Adrenal gland (tissue), 19 donors: ENCODE measurements at places on chromosomes 1 and 21. TPM values are rescaled to one million over a fixed set of nuclear protein-coding genes. Genes with fewer than 3 reads are reported as not detected.
A peak's percentile ranks its signal among the peaks of the same experiment; 100 is the strongest.

- no peak for DNase-seq
Observed at GRCh38 chr1:116431870-116432500, 58.9 kb downstream of the ATP1A1 start.

DNA sequence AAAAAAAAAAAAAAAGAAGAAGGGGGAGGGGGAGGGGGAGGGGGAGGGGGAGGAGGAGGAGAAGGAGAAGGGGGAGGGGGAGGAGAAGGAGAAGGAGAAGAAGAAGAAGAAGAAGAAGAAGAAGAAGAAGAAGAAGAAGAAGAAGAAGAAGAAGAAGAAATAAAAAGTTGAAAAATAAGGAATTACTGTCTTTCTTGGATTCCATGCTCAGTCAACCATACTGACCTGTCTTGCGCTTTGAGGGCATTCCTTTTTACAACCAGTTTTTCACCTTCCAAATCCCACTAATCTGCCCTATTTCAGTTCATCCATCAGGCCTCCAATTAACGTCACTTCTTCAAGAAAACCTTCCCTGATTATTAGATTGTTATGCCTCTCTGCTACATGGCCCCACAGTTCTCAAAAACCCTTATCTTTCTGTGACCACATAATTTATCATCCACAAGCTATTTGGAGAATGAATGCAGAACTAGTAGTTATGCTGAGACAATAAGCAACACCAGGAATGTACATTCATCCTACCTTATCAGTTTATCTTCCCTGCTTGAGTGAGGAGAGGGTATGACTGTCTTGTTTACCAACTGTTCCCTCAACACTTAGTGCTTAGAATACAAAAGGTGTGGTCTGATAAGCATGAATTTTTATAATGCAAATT is 57.5 kb upstream of the GUCA2A start:
- DNase-seq: no peak

DNA sequence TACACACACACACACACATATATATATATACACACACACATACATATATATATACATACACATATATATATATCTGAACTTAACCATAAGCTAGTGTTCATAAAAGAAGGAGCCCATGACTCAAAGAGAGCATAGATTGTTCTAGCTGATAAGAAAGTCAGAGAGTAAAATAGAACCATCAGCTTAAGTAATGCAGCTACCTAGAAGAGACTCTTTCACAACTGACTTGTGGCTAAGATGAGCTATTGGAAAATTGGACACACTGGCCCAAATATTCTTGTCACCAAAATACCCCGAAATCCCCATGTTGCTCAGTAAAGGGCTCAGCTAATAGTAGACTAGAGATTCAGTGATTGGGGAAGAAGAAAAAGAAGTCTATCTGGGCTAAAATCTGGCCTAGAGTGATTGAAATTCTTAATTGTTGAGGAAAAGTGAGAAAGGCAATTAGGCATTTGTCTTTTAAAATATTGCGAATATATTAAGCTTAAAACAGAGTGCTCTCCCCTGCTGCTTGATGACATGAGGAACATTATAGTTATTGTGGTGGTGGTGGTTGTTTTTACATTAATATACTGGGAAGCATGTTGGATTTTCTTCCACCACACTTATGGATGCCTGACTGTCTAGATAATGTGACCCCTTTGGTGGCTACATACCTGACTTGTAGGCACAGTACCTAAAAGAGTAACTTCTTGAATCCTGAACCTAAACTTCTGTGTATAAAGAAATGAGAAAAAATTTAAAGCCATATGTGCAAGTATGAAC is 6.3 kb downstream of the SLAMF1 start:
- no peak for DNase-seq

DNA sequence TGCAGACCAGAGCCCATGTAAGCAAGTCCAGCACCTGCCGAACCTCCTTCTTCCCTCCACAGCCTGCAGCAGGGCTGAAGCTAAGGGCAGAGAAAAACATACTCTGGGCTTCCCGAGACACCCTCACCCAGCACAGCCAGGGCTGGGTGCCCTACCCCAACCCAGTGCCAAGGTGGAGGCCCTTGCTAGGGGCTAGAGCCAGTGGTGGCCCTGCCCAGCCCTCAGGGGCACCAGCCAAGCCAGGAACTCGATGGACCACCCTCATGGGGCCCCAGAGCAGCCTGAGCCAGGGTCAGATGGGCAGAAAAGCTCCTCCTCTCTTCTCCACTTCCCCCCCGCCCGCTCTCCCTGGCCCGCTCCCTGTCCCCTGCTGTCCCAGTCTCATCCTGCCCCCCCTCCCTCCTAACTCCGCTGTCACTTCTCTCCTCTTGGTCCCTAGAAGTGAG is 15.9 kb downstream of the TNFRSF25 start:
- no peak for DNase-seq

CTSS gene
- polyA plus RNA-seq: 12.1 TPM

- DNase-seq: no peak
Observed at GRCh38 chr1:90502696-90503095, 214.4 kb downstream of the BARHL2 start.

C4BPB gene
- 0.24 TPM for polyA plus RNA-seq

CFH gene
- polyA plus RNA-seq: 40.4 TPM

GRCh38 chr1:21290546-21290944 is 282 bp upstream of the ECE1 start:
- no peak for DNase-seq

- no peak for DNase-seq
Observed at GRCh38 chr1:229885568-229886495, 181.2 kb upstream of the GALNT2 start.

CFHR1 gene
- 1.0 TPM for polyA plus RNA-seq

DNA sequence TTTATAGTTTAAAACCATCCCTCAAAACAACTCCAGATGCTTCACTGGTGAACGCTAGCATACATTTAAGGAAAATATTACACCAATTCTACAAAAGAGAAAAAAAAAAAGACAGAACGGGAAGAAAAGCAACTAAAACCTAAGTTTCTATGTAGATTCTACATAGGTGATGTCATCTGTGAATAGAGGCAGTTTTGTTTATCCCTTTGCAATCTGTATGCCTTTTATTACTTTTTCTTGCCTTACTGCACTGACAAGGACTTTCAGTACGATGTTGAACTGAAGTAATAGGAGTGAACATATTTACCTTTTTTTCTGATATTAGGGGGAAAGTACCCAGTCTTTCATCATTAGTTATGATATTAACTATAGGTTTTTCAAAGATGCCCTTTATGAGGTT is 101.7 kb upstream of the HAO2 start:
- DNase-seq: no peak

DNA sequence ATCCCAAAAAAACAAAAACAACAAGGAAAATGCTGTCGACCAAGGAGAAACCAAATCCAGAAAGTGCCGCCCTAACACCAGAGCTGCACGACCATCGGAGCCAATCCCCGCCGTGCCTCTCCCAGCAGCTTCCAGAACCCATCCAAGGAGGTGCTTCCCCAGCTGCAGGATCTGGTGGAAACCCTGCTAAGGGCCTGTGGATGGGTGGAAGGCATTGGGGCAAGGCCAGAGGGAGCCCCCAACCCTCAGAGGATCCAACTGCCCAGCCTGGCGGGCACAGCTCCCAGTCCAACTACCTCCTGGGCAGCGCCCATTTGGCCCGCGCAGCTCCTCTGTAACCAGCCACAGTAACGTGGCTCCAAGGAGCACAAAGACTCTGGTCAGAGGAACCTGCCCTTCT is 81.6 kb downstream of the NPHP4 start:
- peak; percentile 2 for DNase-seq

CRNN gene
- polyA plus RNA-seq: 1.0 TPM

DNA sequence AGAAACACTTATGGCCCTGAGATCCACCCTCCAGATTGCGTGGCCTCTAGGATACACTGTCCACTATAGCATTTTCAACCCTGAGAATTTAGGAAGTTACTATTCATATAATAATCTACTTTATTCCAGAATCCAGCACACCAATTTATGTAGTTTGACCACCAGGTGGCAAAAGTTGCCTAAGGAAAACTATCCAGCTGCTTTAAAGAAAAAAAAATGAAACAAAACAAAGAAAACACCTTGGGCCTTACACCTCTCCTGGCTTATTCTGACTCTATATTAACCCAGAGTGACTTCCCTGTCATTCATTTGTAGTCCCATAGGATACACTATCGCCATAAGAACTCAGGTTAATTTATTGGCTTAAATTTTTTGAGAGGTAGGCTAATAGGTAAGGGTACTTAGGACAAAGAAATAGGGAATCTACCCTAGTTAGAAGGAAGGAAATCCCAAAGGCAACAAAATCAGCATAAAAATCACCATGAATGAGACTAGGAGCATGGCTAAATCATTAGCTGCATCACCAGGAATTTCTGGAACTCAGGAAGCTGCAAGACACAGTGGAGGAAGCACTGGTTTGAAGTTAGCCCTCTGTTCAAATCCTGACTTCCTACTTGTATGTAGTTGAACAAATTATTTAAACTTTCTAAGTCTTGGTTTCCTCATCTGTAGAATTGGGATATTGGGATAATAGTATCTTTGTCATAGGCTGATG is 107.5 kb downstream of the SPAG17 start:
- DNase-seq: no peak

DIO1 gene
- not detected for polyA plus RNA-seq

DNA sequence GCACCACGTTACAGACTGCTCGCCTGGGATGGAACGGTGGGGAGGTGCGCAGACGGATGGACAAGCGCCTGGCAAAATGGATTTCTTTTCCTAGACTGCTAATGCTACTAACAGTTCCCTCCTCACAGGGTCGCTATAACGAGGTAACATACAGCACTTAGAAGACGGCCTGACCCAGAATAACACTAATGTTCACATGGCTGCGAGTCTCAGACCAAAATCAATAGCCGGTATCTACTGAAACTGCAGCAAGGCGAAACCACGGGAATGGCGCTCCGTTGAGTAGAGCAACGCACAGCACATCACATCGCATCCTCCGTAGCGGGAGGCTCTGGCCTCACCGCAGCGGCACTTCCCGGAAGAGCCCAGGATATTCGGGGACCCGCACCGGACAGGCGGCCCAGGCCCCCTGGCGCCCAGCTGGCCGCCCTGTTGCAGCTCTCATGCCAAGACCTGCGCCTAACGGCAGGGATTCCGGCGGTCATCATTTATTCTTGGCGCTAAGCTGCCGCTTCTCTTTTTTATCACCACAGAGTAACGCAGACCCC is 46.6 kb downstream of the VPS26C start:
- DNase-seq: peak; percentile 37

NBPF10 gene
- 0.20 TPM for polyA plus RNA-seq

DNA sequence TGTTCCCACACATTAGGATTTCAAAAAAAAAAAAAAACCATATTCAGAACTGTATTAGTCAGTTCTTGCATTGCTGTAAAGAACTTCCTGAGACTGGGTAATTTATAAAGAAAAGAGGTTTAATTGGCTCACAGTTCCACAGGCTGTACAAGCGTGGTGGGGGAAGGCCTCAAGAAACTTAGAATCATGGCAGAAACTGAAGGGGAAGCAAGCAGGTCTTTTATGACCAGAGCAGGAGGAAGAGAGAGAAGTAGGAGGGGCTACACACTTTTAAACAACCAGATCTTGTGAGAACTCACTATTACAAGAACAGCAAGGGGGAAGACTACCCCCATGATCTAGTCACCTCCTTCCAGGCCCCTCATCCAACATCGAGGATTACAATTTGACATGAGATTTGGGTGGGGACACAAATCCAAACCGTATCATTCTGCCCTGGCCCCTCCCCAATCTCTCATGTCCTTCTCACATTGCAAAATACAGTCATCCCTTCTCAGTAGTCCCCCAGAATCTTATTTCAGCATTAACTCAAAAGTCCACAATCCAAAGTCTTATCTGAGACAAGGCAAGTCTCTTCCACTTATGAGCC is 51.8 kb downstream of the POU2F1 start:
- DNase-seq: no peak

GRCh38 chr1:180927348-180927747 is 14.7 kb downstream of the KIAA1614 start:
- no peak for DNase-seq

- no peak for DNase-seq
Observed at GRCh38 chr1:3821004-3821403, 24.7 kb upstream of the LRRC47 start.

- no peak for DNase-seq
Observed at GRCh38 chr1:183962903-183963302, 74.6 kb downstream of the COLGALT2 start.

GRCh38 chr1:17119076-17119772 is at the start of gene PADI2:
TSS of gene PADI2 (minus strand) at chr1:17119451. CDS start at chr1:17119371, 80 bp downstream.
- peak; percentile 42 for DNase-seq

DNA sequence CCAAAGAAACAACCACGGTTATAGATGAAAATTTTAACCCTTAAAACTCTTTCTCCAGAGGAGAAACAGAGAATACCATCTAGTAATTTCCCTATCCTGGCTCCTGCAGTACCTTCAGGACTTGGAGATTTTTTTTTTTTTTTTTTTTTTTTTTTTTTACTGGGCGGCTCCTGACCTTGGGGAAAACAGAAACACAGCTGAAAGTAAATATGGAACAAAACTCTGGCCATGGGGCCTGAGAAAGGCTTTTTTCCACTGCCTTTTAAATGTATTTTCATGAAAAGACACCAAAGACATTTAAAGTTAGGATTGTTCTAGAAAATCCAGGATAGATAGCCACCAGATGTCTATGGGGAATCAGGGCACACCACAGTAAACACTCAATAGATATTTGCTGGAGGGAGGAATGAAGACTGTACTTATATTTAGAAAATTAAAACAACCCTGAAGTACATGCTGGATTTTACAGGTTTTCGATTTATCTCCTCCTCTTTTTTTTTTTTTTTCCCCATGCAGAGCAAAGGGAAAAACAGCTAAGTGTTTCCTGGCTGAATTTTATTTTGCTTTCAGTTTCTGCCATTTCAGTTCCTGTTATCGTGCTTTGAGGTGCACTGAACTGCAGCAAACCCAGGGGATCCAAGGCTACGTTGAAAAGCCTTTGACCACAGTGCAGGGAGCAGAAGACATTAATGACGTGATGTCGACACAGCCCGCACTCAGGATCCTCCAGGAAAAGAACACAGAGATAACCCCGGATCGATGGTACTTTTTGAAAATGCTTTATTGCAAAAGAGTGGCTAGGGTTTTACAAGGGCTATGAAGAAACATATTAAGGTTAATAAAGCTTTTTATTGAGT is 35.7 kb upstream of the CNN3 start:
- peak; percentile 74 for DNase-seq

DNA sequence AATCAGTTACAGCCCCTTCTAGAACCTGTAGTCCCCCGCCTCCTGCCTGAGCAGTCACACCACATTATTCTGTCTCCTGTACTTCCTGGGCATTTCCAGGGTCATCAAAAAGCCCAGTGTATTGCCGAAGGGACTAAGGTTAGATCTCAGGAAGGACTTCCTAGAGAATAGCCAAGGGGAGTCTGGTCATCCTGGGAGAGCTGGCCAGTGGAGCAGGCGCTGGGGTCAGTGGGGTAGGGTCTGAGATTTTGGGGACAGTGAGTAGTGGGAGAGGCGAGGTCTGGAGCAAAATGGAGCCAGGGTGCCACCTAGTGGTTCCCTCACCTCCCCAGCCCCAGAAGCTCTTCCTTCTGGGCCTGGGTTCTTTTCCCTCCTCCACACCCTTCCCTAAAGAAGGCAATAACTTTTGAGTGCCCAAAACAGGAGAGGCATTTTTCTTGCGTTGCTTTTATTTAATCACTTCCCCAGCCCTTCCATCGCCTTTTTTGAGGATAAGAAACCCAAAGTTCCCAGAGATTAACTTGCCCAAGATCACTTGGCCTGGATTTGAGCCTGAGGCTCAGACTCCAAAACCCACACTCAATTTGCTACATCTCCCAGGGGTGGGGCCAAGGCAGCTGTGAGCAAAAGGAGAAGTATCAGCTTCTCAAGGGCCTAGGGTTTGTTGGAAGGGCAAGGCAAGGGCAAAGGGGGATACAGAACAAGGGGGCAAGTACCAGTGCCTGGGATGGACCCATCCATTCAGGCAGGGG is 7.3 kb upstream of the PMVK start:
- no peak for DNase-seq
